Stimulated activated CD8-positive, alpha-beta memory T cell treated with anti-CD3 and anti-CD28 coated beads, Interleukin-7, amount 100 ng/mL, for 1 hour (primary cell): ENCODE measurements at places on chromosomes 7 and 10.

DNA sequence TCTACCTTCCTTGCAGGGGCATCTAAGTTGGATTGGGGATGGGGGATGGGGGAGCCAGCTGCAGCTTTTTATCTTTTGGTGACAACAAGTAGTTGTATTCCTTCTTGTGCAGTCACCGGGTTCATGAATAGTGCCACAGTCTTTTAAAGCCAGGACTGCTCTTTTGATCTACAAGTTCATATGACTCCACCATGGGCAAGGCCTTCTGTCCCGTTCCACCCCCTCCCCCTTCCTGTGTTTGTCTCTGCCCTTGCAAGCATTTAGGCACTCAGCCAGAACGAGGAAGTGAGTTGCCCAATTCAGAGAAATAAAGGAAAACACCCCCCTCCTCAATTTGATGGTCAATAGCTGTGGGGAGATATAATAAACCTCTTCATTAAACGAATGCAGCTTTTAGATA is 44.8 kb upstream of the EGR2 start:
- DNase-seq = no peak

DNA sequence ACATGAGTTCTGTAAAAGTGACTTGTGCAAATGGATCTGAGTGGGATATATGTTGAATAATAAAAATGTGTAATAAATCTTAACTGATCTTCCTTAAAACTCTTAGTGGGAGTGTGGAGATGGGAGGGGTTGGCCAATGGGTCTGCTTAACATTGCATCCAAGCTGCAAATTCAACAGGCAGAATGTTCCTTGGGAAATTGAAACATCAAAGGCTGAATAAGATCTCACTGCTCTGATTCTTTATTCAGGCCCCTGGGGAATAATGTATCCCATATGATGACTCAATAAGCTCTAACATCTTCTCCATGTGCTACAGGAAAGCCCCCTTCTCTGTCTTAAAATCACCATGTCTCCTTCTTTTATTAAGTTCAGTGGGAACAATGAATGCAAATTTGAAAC is 373.2 kb upstream of the PODXL start:
- no peak for DNase-seq

- DNase-seq = no peak
Measured at GRCh38 chr10:89266721-89267453, 15.3 kb upstream of the LIPA start.

DNA sequence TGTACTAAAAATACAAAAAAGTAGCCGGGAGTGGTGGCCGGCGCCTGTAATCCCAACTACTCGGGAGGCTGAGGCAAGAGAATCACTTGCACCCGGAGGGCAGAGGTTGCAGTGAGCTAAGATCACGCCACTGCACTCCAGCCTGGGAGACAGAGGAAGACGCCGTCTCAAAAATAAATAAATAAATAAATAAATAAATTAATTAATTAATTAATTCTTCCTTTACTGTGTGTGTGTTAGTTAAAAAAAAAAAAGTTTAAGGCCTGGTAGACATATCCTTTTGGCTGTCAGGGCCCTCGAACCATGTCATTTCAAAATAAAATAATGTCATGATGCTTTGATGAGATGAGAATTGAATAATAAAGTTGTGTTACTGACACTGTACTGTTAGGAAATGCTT is 81.3 kb downstream of the ZNF467 start:
- no peak for DNase-seq

DNA sequence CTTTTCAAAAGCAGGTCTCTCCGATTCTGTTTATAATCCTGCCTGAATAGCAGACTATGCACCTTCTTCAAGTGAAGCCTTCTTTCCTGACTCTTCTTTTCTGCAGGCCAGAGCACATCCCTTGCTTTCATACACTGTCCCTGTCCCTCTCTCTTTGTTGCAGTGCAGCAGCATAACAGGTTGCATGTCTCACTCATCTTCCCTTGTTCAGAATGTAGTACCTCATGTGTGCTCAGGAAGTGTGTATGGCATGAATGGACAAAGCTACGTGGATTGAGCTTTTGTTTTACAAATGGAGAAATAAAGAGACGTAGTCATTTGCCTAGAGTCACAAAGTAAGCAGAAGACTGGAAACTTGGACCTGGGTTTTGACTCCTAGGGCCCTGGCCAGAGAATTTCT is 68.0 kb downstream of the PTPRZ1 start:
- no peak for DNase-seq

DNA sequence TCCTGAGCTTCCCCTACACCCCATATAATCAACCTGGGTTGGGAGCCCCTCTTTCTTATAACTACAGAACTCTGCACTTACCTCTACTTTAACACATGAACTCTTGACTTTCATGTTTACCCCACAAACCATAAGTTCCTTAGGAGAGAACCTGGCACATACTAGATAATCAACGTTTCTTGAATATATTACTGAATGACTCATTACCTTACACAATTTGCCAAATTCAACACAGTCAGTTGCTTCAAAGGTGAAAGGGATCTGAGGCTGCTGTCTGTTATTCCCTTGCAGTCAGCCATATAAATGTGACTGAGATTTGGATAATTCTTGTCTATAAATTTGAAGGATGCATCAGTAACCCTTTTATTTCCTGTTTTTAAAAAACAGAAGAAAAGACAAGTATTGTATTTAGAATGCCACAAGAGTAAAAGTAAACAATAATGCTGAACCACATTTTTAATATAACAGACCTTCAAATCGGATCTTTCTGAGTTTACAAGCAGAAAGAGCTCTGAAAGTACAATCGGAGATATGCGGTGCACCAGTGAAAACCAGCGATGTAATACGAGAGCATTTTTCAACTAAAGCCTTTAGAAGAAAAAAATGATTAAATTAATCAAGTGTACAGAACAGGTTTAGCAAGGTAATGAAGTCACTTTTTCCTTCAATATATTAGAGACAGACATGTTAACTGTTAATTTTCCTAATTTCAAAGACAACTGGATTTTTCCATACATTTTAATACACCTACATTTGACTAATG is 29.5 kb upstream of the LRRC17 start:
- DNase-seq = no peak

DNA sequence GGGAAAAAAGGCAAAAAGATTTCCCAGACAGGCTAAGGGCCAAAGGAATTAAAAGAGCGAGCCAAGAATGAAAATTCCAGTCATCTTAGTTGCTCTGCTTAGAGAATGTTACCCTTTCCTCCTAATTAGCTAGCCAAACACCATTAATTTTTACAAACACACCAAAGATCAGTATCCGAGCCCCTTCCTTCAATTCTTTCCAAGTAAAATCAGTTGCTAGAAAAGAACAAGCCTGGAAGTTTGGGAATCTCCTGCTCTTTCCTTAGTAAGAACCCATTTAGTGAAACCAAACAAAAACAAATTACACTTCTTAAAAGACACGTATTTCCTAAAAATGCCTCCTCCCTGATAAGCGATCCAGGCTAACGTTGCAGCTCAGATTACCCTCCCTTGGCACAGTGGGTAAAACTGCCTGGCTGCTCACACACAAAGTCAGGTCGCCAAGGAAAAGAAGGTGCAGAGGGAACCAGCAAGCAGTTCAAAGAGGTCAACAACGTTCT is 57.1 kb upstream of the ABLIM1 start:
- DNase-seq = no peak

GRCh38 chr7:43108255-43109011 is 4.0 kb upstream of the HECW1 start:
- no peak for DNase-seq
